Left ventricle myocardium inferior (tissue), 1 donor: ENCODE measurements at places on chromosomes 1 and 21. TPM values are rescaled to one million over a fixed set of nuclear protein-coding genes. Genes with fewer than 3 reads are reported as not detected.

GRCh38 chr1:3896396-3897000 is 3.6 kb downstream of the C1orf174 start:
- peaks cover 25% of the 10 kb centered on the region for H3K4me1 ChIP-seq
- H3K27ac ChIP-seq, result no peak overlapping the region
- DNase-seq, result no peak
- no peaks in the 10 kb centered on the region for H3K27me3 ChIP-seq
- H3K36me3 ChIP-seq, result peaks cover 6% of the 10 kb centered on the region

DNA sequence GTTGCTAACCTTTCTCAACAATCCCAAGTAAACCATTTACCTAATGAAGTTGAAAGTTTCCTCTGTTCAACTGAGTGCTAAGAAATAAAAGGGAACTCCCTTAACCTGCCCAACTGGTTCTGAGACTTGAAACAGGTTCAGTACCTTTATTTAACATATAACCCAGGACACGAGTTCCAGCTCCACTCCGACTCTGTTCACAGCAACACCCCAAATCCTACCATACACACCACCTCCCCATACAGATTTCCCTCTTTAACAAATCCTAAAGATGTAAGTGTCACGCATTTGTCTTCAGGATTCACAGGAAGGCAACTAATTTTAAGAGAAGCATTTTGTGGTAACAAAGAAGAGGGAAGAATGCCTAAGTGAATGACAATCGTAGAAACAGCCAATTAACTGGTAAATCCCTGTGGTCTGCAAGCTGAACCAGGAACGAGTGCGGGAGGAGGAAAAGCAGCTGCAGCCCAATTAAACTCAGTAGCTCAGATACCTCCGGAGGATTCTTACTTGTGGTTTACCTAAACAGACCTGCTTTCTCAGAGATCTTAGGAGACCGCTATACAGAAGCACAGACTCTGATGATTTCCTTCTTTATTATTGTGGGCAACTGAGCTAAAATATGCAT is 134.5 kb upstream of the MAGI3 start:
- peaks cover 5% of the 10 kb centered on the region for H3K4me1 ChIP-seq
- peaks cover 10% of the 10 kb centered on the region for H3K27me3 ChIP-seq
- no peak overlapping the region for H3K27ac ChIP-seq
- DNase-seq, result no peak
- H3K36me3 ChIP-seq, result no peaks in the 10 kb centered on the region

DNA sequence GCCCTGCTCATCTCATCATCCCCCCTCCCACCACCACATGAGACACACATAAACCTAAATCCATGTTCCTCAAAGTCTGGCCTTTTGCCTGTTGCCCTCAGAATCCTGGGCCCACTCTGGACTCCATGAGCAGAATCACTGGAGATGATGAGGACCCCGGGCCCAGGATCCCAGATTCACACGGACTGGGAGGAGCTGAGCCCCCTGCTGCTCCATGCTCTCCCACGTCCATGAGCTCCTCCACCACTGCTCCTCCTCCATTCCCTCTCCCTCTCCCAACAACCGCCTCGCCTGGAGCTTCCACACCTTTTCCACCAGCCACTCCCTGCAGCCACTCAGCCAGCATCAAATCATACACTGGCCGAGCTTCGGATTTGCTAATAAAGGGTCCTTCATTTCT is 47.6 kb downstream of the GLIS1 start:
- H3K36me3 ChIP-seq, result no peaks in the 10 kb centered on the region
- H3K4me1 ChIP-seq, result no peaks in the 10 kb centered on the region
- H3K27ac ChIP-seq, result no peak overlapping the region
- H3K27me3 ChIP-seq, result peaks cover 92% of the 10 kb centered on the region
- no peak for DNase-seq

- no peaks in the 10 kb centered on the region for H3K36me3 ChIP-seq
- no peak overlapping the region for H3K27ac ChIP-seq
- no peak overlapping the region for H3K4me3 ChIP-seq
- DNase-seq, result no peak
- no peaks in the 10 kb centered on the region for H3K27me3 ChIP-seq
Measured at GRCh38 chr1:6086762-6087376, 41.2 kb downstream of the KCNAB2 start.

- no peak for DNase-seq
- no peak overlapping the region for H3K27ac ChIP-seq
- no peak overlapping the region for H3K4me3 ChIP-seq
- H3K4me1 ChIP-seq, result no peaks in the 10 kb centered on the region
- no peaks in the 10 kb centered on the region for H3K36me3 ChIP-seq
Measured at GRCh38 chr1:218755128-218755527, 410.0 kb downstream of the TGFB2 start.

- H3K27ac ChIP-seq, result peak overlapping the region; percentile 93
- no peaks in the 10 kb centered on the region for H3K27me3 ChIP-seq
- peak overlapping the region; percentile 82 for H3K4me3 ChIP-seq
- H3K4me1 ChIP-seq, result peaks cover 48% of the 10 kb centered on the region
Measured at GRCh38 chr1:225923381-225923691, 714 bp downstream of the PYCR2 start.

DNA sequence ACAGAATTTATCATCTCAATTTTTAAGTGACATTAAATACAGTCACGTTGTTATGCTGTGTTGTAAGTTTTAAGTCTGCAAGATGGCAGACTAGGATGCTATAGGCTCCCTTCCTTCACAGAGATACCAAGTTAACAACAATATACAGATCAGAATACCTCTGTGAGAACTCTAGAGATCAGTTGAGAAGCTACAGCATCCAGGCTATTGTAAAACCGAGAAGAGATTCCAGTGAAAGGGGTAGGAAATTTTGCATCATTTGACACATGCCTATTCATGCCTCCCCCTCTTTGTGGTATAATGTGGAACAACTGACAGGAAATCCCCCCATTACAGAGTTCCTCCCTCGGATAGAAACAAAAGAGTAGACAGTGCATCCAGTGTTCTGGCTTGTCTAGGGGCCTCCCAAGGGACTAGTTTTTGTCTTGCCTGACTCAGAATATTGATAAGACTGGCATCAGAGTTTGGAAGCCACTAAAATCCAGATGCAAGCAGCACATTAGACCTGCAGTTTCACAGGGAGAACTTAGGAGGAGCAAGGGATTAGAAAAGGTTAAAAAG is 80.6 kb downstream of the LBR start:
- peaks cover 47% of the 10 kb centered on the region for H3K27me3 ChIP-seq
- no peak for DNase-seq
- no peak overlapping the region for H3K4me3 ChIP-seq
- H3K27ac ChIP-seq, result no peak overlapping the region

GRCh38 chr1:85580872-85581801 is 576 bp downstream of the CCN1 start:
- no peaks in the 10 kb centered on the region for H3K27me3 ChIP-seq
- peak overlapping the region; percentile 84 for H3K4me3 ChIP-seq
- peaks cover 77% of the 10 kb centered on the region for H3K4me1 ChIP-seq
- H3K27ac ChIP-seq, result peak overlapping the region; percentile 99

DNA sequence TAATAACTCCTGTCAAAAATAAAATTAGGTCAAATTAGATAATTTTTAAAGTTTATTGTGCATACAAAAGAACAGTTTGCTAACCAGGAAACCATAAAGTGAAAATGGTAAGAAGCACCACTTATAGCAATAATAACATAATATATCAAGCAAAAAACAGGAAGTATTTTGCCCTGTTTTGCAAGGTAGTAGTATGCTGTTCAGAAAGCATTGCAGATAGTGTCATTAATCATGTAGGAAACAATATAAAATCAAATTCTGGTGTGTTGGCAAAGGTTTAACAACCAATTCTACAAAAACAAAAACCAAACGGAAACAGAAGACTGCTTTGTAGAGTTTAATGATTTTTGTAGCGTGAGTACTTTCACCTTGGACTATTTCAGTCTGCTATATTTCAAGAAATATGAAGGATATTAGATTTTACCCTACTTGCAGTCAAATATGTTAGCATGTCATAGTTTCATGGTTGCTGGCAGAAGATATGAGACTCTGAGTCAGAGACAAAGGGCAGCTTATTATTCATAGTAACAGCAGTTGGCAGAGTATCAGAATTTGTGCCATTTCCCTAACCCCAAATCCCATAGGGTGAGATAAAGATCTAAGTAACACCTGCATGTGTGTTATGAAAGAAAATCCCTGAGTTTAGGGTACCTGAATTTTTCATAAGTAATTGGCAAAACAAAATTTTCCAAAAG is 729.0 kb upstream of the BRINP3 start:
- H3K27me3 ChIP-seq, result no peaks in the 10 kb centered on the region
- H3K27ac ChIP-seq, result no peak overlapping the region
- no peaks in the 10 kb centered on the region for H3K4me1 ChIP-seq
- no peaks in the 10 kb centered on the region for H3K36me3 ChIP-seq
- H3K4me3 ChIP-seq, result no peak overlapping the region

GRCh38 chr1:84401156-84401555 is 2.9 kb downstream of the DNASE2B start:
- no peaks in the 10 kb centered on the region for H3K36me3 ChIP-seq
- DNase-seq, result no peak
- H3K4me3 ChIP-seq, result no peak overlapping the region
- no peaks in the 10 kb centered on the region for H3K4me1 ChIP-seq
- no peaks in the 10 kb centered on the region for H3K27me3 ChIP-seq

DNA sequence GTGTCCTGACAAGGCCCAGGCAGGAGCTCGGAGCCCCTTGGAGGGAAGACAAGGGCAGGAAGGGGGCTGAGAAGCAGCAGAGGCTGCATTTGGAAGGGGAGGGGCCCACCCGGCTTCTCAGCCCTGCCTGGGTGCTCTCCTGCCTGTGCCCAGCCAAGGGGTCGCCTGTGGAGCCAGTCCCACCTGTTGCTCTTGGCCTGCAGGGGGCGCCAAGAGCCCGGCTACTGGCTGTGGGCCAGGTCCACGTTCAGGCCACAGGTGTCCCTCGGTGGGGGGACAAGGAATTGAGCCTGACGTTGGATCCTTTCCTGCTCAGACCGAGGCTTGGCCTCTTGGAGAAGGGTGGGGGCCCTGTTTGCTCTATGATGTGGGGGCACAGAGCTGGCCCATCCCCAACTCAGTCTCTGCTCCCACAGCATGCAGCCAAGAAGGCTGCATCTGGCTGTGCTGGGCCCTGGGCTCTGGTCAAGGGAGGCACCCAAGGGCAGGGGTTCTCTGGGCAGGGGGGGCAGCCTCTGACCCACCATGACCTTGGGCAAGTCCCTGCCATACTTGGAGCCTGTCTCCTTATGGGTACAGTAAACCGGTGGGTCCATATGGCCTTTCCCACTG is 10.9 kb downstream of the WNT4 start:
- H3K4me1 ChIP-seq, result no peaks in the 10 kb centered on the region
- peaks cover 54% of the 10 kb centered on the region for H3K27me3 ChIP-seq
- H3K27ac ChIP-seq, result no peak overlapping the region

DNA sequence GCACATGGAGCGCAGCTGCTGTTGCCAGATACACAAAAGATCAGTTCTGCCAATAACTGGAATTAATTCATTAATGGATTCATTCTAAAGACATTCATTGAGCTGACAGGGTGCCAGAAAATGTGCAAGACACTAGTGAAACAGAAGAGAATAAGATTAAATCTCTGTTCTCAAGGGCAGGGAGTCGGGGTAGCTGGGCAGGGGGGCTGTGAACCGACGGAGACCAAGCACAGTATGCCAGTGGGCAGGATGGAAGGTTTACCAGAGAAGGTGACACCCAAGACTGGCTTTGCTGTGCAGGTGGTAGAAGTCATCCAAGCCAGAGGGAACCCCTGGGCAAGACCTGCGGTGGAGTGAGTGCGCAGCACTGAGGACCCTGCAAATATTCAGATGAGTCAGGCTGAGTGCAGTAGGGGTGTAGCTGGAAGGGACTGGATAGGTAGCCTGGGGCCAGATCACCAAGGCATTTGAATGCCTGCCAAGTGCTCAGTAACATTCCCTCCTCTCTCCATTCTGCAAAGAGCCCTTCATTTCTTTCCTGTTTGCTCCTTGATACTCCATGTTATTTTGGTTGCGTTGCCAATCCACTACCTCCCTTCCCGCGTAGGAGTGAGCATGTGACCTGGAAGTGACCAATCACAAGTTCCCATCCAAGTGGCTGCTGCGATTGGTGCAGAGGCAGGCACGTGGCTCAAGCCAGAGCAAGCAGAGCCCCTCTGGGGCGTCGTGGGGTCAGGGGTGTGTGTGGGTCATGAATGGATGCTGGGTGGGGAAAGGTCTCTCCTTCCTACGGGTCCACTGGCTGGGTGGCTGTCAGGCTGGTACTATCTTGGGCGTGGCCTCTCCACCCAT is 413.1 kb downstream of the PTPRU start:
- no peak overlapping the region for H3K4me3 ChIP-seq
- DNase-seq, result no peak
- H3K4me1 ChIP-seq, result no peaks in the 10 kb centered on the region
- H3K27me3 ChIP-seq, result peaks cover 68% of the 10 kb centered on the region
- H3K36me3 ChIP-seq, result no peaks in the 10 kb centered on the region

GRCh38 chr1:166432655-166433054 is 265.9 kb upstream of the FAM78B start:
- DNase-seq, result no peak
- no peak overlapping the region for H3K27ac ChIP-seq
- no peak overlapping the region for H3K4me3 ChIP-seq
- no peaks in the 10 kb centered on the region for H3K27me3 ChIP-seq
- H3K36me3 ChIP-seq, result no peaks in the 10 kb centered on the region
- H3K4me1 ChIP-seq, result no peaks in the 10 kb centered on the region

GRCh38 chr1:117051224-117052064 is 8.7 kb upstream of the TTF2 start:
- H3K4me1 ChIP-seq, result peaks cover 4% of the 10 kb centered on the region
- DNase-seq, result no peak
- H3K4me3 ChIP-seq, result peak overlapping the region; percentile 43
- H3K27me3 ChIP-seq, result no peaks in the 10 kb centered on the region
- H3K27ac ChIP-seq, result peak overlapping the region; percentile 50

DNA sequence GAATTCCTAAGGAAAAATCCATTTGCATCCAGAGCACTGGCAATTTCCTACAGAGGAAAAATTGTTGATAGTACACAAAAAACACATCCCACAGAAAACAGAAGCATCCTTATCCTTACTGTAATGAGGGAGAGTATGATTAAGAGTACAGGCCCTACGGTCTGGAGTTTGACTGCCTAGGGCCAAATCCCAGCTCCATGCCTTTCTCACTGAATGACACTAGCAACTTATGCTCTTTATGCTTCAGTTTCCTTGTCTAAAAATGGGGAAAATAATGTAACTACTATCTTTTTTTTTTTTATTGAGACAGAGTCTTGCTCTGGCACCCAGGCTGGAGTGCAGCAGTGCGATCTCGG is 27.8 kb upstream of the CEP350 start:
- no peak overlapping the region for H3K27ac ChIP-seq
- peaks cover 20% of the 10 kb centered on the region for H3K4me1 ChIP-seq
- DNase-seq, result no peak
- no peaks in the 10 kb centered on the region for H3K36me3 ChIP-seq

- H3K4me3 ChIP-seq, result no peak overlapping the region
- no peaks in the 10 kb centered on the region for H3K36me3 ChIP-seq
- DNase-seq, result no peak
- H3K4me1 ChIP-seq, result peaks cover 4% of the 10 kb centered on the region
- H3K27ac ChIP-seq, result no peak overlapping the region
Measured at GRCh38 chr1:215543191-215543606, 23.9 kb upstream of the KCTD3 start.

GRCh38 chr1:114482585-114482984 is 28.4 kb downstream of the TRIM33 start:
- H3K4me3 ChIP-seq, result no peak overlapping the region
- H3K27me3 ChIP-seq, result no peaks in the 10 kb centered on the region
- DNase-seq, result no peak

The CELA2B gene
- total RNA-seq, result not detected

The GBP6 gene
- total RNA-seq, result 0.08 TPM

The GPR37L1 gene
- total RNA-seq, result 0.05 TPM

The FGR gene
- total RNA-seq, result 3.5 TPM

The DCAF6 gene
- total RNA-seq, result 196 TPM

The FBLIM1 gene
- total RNA-seq, result 89.1 TPM

The HLX gene
- 3.5 TPM for total RNA-seq
